ENCODE measurements at places on chromosomes 4 and X. TPM values are rescaled to one million over a fixed set of nuclear protein-coding genes. Genes with fewer than 3 reads are reported as not detected.

DNA sequence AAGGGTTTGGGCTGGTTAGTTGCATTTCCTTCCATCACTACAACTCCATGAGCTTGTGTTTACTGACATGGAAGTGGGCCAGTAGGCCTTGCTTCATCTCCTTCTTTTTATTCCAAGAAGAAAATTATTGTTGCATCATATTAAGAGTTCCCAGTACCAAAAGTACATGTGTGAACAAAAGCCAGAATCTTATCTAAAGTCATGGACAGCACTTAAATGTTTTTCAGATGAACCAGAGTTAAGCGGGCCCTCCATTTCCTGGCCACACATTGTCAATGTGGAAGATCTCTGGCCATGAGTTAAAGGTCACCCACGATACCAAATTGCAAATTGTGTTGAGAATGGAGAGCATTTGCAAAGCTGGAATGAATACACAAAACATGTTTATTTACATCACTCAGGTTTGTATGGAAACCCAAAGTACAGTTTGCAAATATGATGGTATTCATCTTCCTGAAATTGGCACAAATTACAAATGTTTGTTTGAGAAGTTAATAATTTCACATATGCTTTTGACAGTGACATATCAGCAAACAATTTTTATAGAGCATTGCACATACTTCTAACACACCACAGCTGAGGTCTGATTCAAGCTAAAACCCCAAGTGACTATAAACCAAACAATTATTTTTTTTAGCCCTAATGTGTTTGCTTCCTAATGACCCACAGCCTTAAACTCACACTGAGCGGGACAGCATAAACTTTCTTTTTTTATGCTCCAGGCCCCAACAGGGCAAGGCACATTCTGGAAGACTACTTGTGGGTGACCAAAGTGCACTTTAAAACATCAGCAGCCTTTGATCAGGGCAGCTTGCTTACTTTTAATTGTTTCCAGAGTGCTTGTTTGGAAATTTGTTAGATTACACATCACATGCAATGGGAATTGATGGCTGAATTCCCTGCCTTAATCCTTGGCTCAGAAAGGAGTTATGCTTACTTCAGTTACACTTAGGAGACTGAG lies 502.9 kb upstream of the SLIT2 start:
- DNase-seq, result no peak

GRCh38 chr4:3232001-3232400 lies 17.0 kb upstream of the MSANTD1 start:
- DNase-seq, result no peak

GRCh38 chr4:102501447-102501696 lies 213 bp downstream of the NFKB1 start:
- no peak for DNase-seq

Gene GAB1
- 90.8 TPM for total RNA-seq

All from cardiac septum (tissue), 1 donor.